ENCODE measurements at places on chromosomes 3 and 15. TPM values are rescaled to one million over a fixed set of nuclear protein-coding genes. Genes with fewer than 3 reads are reported as not detected.

GRCh38 chr15:40770147-40770721 is 454 bp downstream of the C15orf62 start:
- H3K36me3 ChIP-seq = peaks cover 21% of the 10 kb centered on the region
- H3K27me3 ChIP-seq = no peaks in the 10 kb centered on the region
- H3K27ac ChIP-seq = peak overlapping the region; percentile 90
- H3K4me1 ChIP-seq = peaks cover 36% of the 10 kb centered on the region
- peak overlapping the region; percentile 37 for H3K4me3 ChIP-seq

DNA sequence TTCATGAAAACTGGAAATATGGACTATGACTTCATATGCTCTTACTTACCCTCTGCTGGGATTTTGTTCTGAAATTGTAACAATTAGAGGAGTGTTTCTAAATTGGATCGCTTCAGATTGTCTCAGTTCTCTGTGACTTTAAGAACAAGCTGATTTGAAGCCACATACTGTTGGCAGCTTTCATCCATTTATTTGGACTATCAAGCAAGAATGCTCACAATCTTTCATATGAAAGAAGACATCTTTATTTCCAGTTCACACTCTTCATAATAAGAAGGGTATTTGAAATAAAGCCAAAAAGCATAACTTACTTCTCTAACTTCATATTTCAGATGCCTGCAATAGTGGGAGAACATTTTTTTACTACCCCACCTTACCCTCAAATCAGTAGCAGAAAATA is 491.6 kb upstream of the TPRG1 start:
- no peaks in the 10 kb centered on the region for H3K27me3 ChIP-seq
- peaks cover 2% of the 10 kb centered on the region for H3K36me3 ChIP-seq
- no peaks in the 10 kb centered on the region for H3K4me1 ChIP-seq
- H3K27ac ChIP-seq = no peak overlapping the region
- no peak overlapping the region for H3K4me3 ChIP-seq

GRCh38 chr3:171729452-171730334 is 80.6 kb downstream of the PLD1 start:
- H3K4me3 ChIP-seq = no peak overlapping the region
- H3K27me3 ChIP-seq = peaks cover 2% of the 10 kb centered on the region

DNA sequence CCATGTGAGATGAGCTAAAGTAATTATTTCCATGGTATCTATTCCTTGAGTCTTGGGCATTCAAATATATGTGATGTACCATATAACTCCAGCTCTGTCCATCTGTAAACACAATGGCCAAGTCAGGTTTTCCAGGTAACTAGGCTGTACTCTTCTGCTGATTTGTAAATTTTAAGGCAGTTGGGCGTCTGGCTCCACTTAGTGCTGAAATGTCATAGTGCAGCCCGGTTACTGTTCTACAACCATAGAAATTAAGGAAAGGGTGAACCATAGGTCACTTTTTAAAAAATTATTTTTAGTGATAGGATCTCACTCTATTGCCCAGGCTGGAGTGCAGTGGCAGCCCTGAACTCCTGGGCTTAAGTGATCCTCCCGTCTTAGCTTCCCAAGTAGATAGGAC is 44.7 kb upstream of the GOLM2 start:
- H3K4me3 ChIP-seq = no peak overlapping the region
- no peak overlapping the region for H3K27ac ChIP-seq
- no peak for DNase-seq
- no peaks in the 10 kb centered on the region for H3K36me3 ChIP-seq
- no peaks in the 10 kb centered on the region for H3K4me1 ChIP-seq

Gene RNU5B-1
- 14.4 TPM for total RNA-seq
